HT1080 (cell line): ENCODE measurements at places on chromosomes 5 and 9.

- DNase-seq: no peak
These were observed 98.1 kb downstream of the KDM4C start for GRCh38 chr9:6855860-6856259.

GRCh38 chr9:134217431-134218210 is 53.3 kb upstream of the RNU6ATAC start:
- no peak for DNase-seq

- DNase-seq: no peak
These were observed 380.4 kb upstream of the CTNND2 start for GRCh38 chr5:12284604-12285003.

GRCh38 chr5:79621056-79621455 is 8.8 kb downstream of the TENT2 start:
- DNase-seq: peak; percentile 61

- no peak for DNase-seq
These were observed 103.2 kb downstream of the RGS3 start for GRCh38 chr9:113566712-113567071.

- no peak for DNase-seq
These were observed 142.3 kb downstream of the MEF2C start for GRCh38 chr5:88740604-88741185.

DNA sequence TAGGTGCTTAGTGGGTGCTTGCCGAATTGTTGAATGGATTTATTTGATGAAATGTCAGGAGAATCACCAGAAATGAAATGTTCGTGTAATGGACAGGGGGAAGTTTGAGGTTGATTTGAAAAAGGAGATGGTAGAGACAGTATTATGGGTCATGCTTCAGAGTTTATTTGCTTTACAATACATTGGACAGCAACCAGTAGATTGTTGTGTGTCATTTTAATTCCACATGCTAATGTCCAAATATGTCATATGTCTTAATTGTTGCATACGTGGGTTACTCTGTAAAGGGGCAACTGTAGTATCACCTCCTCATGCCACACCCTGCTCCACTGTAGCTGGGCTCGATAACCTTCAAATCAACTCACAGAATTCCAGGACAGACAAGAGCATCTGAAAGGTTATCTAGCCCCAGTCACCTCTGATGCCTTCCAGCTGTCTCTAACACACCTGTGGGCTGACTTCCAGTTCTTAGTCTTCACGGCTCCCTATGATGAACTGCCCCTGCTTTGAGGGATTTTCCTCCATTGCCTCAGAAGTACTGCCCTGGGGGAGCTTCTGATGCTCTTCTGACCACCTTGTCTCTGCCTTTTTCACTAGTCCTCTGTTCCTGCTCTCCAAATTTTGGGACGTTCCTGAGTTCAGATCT is 1.7 kb downstream of the PDCD1LG2 start:
- DNase-seq: no peak

DNA sequence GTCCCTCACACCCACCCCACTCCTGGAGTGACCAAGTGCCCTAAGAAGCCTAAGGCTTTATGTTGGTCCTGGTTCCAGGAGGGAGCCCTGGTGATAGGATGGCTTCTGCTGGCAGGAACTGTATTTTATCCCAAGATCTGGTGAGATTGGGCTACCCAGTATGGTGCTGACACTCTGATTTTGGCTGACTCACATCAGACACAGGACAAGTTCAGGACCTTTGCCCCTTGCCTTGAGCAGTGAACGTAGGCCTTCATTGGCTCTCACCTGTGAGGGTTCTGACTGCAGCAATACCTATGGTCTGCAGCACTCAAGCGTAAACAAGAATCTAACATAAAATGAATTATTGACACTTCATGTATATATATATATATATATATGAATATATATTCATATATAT is 25.0 kb downstream of the BHMT start:
- no peak for DNase-seq

GRCh38 chr9:120454467-120454866 is 125.5 kb downstream of the CDK5RAP2 start:
- no peak for DNase-seq

DNA sequence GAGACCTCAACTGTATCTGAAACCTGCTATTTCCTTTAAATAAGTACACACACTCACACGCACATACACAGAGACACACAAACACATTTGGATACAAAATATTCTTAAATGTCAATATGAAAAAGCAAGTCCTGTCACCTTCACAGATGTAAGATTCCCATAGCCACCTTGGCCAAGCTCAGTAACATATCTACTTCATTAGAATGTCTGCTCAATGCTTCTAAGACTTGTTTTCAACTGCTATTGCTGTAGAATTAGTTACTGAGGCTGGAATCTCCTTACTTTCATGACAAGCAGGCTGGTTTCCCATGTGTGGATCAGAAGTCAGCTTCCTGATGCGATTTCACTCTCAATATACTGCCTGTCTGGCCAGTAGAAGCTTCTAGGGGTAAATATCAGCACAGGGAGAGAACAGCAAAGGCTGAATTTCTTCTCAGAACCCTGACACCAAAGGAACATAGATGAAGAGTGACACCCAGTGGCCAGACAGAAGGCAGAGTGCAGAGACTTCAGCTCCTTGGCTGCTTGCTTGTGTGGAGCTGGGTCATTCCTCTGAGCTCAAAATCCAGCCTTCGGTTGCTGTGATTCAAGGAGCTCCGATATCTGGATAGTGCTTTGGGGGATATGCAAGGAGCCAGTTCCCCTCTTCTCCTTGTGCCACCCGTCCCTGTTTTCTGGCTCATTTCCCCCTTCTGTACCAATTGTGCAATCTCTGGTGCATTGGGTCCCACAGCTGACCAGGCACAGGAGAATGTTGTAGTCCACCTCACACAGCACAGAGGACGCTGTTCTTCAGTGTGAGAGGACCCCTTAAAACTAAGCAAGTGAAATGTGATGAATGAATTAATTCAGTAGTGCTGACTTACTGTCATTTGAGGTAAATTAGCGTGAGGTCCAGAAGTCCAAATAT is 26.6 kb upstream of the ABLIM3 start:
- peak; percentile 88 for DNase-seq

DNA sequence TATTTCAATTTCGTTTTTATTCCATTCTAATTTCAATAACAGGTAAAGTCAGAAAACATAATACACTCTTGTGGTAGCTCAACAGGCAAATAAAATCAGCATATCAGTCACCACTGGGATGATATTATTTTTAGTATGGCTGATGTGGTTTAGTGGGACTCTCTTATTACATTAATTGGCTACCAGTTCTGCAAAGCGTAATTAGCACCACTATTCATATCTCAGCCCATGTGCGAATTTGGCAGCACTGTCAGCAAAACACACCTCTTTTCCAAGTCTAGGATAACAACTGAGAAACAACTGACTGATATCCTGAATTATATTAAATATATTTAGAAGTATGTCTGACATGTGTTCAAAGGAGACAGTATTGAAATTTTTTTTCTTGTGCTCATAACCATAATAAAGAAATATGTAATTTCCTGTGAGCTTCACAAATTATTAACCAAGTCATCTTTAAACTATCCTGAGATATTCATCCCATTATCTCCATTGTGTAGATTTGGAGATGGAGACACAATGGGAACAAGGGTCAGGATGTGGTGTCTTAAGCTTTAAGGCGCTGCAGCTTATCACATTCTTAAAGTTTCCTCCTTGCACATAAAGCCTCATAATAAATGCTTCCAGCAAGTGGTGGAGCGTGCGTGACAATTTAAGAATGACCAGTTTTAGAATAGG is 212.4 kb downstream of the TLE1 start:
- DNase-seq: no peak

DNA sequence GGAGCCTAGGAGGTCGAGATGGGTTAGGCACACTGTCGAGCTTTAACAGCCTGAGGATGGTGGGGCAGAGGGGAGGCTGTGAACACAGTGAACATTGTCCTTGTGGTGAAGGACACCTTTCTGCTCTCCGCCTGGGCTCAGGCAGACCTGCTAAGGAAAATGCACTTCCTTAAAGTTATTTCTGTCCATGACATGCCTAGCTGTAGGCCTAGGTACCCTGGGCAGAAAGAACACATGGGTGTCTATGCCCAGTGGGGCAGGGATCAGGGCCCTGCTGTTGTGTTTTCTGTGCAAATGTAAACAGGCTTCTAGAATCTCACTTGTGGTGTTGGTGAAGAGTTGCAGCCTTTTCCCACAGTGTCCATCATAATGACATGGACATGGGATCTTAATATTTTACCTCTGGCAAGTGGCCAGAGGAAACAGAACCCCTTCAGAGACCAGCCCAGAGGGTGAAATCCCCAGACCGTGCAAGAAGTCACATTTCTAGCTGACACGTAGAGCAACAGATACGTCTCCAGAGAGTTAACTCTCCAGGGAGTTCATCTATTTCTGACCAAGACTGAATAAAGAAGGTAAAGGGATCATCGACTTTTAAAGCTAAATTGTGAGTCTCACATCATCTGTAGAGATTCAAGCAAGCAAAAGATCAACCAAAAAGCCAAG is 79.2 kb downstream of the C9orf152 start:
- no peak for DNase-seq

DNA sequence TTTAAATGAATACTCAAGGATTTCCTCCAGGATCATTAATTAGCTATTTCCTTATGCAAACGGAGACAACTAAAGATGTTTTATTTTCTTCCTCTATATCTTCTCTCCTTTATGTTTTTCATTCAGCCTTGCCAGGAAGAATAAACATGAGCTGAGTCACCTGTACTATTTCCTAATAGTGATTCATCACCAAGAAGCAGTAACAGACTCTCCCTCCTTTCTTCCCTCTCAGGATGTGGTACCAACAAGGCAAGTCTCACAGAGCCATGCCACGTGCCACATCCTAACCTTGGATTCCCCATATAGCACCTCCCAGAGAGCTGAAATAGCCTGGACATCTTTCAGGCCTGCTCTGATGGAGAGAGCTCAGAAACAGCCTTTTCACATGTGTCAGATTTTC is 758.6 kb upstream of the DMAC1 start:
- peak; percentile 88 for DNase-seq

DNA sequence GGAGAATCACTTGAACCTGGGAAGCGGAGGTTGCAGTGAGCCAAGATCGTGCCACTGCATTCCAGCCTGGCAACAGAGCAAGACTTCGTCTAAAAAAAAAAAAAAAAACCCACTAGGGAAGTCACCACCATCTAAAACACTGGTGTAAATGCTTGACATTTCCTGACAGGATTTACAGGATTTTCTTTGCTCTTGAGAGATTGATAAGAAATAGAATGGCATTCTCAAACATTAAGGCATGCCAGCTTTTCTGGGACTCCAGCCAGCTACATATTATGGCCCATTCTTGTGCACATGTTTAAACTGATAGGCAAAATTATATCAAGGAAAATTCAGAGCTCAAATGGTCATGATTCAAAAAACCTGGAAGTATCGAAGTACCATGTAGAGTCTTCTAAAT is 28.7 kb downstream of the GTF3C4 start:
- DNase-seq: no peak

DNA sequence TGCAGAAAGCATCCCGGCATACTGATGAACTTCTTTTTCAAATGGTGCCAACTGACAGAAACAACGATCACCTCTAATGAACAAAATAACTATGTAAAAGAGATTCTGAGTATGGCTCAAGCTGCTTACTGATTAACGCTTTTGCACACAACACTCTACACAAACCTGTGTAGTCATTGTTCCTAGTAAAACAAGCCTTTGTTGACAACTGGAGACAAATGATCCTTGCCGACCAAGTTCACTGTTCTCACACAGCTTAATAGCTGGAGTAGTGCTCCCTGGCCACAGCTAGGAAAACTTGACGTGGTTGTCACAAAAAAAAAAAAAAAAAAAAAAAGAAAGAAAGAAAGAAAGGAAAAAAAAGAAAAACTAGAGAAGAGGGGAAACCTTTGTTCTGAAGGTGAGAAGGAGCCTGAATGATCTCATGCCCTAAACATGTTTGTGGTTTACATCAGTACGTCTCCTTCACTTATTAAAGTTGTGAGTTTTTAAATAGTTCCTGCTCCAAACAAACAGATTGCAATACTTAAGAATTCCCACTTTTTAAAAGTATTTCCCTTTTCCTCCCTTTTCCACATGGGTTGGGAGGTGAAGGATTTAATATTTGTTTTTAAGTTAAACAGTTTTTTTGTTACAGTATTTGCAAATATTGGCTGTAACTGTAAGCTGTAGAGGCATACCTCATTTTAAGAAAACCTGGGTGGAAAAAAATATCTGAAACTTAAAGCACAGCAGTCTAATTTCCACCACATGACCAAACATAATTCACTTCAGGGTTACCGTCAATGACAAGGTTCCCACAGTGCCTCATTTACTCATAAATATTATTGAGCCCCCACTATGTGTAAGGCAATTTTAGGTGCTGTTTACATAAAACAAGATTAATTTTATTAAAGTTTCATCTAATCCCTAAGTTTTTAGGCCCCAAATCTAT is 63.7 kb downstream of the GLIS3 start:
- peak; percentile 87 for DNase-seq

GRCh38 chr9:137575364-137575715 is 3.4 kb downstream of the DPH7 start:
- DNase-seq: no peak

GRCh38 chr9:74503666-74504065 is 6.5 kb downstream of the RORB start:
- DNase-seq: no peak
